ENCODE measurements at places on chromosomes 5 and 9.
A peak's percentile ranks its signal among the peaks of the same experiment; 100 is the strongest.

DNA sequence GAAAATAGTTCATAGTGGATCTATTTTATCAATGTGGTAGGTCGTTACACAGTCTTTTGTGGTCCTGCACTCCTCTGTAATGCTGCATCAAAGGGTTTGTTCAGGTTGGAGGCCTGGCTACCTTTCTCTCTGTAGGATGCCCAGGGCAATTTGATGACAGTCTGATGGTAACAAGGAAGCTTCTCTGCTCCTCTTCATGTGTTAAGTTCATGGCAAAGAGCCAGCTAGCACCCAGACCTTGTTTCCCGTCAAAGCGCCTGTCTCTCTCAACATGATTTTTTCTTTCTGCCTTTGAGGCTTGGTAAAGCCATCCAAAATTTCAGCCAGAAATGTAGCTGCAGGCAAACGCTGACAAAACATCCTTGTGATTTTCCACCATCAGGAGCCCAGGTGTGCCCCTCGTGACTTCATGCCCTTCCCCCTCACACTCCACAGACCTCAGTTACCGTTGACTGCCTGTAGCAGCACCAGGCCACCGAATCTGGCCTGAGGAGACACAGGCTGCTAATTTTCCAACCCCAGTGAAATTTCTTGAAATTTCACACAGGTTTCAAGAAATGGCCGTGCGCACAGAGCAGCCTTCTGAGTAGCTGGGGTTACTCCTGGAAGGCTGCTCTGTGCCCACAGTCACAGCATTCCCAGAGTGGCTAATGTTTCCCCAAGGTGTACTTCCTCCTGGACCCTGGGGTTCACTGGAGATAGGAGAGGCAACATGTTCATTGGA, 292.7 kb downstream of the CWC27 start:
- no peak for DNase-seq

GRCh38 chr5:80181618-80182211, 74.1 kb downstream of the SERINC5 start:
- DNase-seq: peak; percentile 29

DNA sequence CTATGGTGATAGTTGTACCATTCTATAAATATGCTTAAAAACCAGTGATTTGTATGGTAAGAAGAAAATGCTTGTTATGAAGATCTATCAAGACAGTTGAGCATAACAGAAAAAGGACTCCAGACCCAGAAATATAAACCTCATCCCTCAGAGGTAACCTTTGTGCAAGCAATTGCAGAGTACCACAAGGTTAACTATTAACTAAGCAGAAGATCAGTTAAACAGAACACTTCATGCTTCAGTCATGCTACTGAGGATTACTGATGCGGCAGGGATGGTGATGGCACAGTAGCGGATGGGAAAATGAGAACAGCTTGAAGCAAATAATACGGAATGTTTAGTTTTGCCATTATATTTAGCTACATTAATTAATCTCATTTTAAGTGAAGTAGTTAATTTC, 45.5 kb downstream of the IARS1 start:
- no peak for DNase-seq

- DNase-seq: no peak
Observed at GRCh38 chr5:104702212-104702611, 1139.6 kb upstream of the NUDT12 start.

DNA sequence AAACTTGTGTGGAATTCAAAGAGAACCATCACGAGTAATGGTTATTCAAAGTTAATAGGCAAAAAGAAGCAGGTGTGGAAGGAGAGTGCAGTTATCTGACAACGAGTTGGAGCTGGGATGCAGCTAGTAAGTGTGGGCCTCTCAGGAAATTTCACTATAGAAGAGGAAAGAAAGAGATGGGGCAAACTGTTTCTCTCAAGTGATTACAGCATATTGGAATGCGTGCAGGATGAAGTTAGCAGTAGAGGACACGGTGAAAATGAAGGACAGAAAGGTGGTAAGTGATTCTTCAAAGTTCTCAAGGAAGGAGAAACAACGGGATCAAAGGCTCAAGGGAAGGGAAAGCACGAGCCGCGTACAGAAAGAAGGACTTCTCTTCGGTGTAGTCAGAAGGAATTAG, 84.0 kb downstream of the ADAMTS12 start:
- no peak for DNase-seq

DNA sequence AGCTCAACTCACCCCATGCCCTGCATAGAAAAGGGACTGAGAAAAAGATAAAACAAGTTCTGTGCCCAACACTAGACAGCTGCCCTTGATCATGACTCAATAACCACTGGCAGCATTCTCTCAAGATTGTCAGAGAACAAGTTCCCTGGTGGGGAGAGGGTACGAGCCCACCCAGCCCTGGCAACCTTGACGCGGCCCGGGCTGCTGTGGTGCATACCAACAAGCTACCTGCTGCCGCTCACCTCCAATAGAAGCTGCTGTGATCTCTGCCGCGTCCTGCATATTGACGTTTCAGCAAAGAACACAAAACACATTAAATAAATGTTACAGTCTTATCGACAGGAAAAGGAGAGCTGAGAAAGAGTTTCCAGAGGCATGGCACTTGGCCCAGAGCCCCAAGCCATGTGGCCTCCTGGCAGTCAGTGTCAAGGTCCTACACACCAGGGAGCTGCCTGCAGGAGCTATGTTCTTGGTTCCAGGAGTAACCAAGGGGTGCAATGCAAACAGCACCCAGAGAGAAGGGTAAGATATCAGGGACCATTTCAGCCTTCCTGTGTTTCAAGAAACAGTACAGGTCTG, 28.3 kb downstream of the WHRN start:
- no peak for DNase-seq

GRCh38 chr5:73818357-73818756, 192.4 kb downstream of the ARHGEF28 start:
- no peak for DNase-seq

DNA sequence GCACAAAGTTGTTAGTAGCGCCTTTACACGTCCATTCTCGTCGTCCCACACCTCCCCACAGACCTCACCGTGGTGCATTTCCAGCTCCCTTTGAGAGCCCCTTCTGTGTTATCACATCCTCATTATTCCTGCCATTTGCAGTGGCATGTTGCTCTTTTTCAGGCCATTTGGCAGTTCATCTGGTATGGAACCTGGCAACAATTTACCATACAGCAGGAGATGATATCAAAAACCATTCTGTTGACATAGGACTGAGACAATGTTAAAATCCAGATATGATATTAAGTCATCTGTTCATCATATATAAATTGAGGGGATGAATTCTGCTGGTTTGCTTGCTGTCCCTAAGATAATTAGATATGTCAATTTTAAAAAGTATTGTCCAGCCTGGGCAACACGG, 83.0 kb downstream of the TMEM174 start:
- DNase-seq: no peak

DNA sequence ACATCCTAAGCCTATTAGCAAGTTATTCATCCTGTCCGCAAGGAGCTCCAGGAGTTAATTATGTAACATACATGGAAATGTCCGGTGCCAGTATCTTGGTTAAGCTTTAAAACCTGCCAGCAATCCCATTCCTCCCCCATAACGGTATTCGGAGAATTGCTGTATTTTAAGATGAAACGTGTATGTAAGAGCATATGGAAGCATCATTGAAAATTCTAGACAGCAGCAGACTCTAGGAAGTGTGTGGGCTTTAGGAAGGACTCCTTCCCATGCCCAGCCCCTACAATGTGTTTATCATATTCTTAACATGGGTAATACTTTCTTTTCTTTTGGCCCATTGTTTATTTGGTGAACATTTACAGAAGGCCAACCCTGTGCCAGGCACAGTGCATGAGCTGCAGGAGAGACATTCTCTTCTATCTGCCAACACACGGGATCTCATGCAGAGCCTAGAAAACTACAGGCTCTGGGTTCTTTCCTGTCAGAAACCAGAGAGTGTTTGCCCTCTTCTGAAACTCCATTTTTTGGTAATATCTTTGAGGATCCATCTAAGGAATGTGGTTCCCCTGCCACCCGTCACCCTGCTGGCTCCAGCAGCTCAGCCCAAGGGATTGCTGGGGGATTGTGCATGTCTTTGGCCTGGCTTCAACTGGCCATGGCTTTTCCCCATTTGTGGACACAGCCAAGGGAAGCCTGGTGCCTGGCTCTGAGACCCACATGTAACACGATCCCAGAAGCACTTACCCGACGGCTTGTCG, 15.1 kb downstream of the ANGPTL2 start:
- DNase-seq: no peak

DNA sequence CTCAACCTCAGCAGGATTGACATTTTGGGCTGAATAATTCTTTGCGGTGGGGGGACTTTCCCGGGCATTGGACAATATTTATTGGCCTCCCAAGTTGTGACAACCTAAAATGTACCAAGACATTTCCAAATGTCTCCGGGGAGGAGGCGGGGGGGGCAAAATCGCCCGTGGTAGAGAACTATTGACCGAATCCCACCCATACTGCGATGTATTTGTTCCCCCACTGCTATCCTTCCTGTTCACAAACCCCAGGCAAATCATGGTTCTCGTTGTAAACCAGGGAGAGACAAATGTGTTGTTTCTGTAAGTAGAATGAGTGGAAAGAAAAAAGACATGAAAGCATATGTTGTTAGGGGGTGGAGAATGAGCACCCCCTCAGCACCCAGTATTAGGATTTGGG, 141.9 kb downstream of the PSAT1 start:
- no peak for DNase-seq

DNA sequence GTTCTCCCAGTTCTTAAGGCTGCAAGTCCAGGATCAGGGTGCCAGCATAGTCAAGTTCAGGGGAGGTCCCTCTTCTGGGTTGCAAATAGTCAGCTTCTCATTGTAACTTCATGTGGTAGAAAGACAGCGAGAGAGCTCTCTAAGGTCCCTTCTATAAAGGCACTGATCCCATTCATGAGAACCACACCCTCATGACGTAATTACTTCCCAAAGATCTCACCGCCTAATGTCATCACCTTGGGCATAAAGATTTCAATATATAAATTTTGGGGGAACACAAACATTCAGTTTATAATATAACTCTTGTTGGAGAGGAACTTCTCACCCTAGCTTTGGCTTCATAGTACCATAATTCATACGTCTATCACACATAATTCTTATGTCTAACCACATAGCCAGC, 203.9 kb upstream of the VLDLR start:
- no peak for DNase-seq

DNA sequence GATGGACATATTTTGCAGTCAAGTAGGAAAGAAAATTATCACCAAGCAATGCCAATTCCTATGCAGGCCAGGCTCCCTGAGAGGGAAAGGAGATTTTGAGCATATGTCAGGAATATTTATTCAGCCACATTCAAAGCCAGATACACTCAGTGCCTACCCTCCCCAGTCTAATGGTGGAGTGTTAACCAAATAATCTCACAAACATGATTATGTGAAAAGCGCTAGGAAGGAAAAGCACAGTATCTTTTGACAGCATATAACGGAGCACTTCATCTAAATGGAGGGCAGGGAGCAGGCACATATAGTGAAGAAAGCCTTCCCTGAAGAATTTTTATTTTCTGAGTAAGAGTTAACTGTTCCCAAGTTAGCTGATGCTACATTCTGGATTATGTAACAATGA, 80.3 kb upstream of the SLC30A5 start:
- DNase-seq: no peak

- DNase-seq: no peak
Observed at GRCh38 chr9:14618836-14619420, 74.3 kb downstream of the ZDHHC21 start.

GRCh38 chr5:53871050-53871449, 310.6 kb downstream of the NDUFS4 start:
- DNase-seq: no peak

DNA sequence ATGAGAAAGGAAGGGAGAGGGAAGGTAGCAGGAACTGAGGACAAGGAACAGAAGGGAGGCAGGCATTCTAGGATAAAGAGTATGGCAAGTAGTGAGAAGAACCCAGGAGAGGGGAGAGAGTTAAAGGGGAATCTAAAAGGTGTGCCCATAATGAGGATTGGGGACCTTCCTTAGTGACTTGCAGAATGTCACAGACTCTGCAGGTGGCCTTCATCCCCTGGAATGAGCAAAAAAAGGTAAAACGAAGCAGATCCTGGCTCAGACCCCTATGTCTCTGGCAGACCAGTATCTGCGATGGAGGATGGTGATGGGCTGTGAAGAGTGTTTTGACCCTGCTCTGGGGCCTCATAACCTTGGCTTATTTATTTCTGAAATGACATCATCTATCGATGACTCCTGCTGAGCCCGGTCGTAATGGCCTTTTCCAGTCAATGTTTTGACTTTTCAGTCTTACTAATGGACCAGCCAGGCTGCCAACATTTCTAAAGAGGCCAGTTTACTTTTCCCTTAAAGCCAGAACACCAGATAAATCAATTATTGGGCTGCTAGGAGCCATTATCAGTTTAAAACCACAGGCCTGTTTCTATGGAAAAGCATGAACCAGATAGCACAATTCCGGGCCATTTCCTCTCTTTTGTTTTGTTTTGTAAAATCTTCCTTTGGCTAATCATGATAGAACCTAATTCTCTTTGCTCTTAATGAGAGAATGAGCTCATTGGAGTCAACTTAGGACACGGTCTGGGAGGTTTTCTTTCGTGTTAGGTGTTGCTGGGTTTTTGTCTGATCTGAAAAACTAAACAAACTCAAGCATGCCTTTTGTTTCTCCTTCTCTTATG, 3.1 kb downstream of the TMOD1 start:
- no peak for DNase-seq

DNA sequence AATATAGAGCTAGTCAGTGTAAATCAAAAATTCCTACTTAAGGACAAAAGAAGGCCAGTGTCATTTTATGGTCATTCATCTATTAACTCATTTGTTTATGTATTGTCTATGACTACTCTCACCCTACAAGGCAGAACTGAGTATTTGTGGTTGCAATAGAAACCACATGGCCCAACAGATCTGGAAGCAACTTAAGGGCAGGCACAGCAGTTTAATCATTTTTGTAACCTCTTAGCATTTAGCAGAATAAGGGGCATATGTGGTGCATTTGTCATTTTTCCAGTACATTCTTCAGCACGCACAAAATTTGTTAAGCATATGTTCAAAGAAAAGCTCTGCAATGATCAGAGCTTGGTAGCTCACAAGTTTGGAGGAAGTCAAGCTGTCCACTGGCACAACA, 1.1 kb downstream of the FKBP15 start:
- DNase-seq: no peak

GRCh38 chr5:139671096-139671841, 23.1 kb downstream of the CXXC5 start:
- no peak for DNase-seq

- DNase-seq: no peak
Observed at GRCh38 chr5:2522372-2522771, 229.1 kb downstream of the IRX2 start.

GRCh38 chr9:90274725-90275124, 367.9 kb downstream of the DIRAS2 start:
- no peak for DNase-seq

- no peak for DNase-seq
Observed at GRCh38 chr9:108161503-108161902, 671.9 kb upstream of the KLF4 start.

GRCh38 chr9:137357166-137357565, 55.1 kb upstream of the NRARP start:
- no peak for DNase-seq

DNA sequence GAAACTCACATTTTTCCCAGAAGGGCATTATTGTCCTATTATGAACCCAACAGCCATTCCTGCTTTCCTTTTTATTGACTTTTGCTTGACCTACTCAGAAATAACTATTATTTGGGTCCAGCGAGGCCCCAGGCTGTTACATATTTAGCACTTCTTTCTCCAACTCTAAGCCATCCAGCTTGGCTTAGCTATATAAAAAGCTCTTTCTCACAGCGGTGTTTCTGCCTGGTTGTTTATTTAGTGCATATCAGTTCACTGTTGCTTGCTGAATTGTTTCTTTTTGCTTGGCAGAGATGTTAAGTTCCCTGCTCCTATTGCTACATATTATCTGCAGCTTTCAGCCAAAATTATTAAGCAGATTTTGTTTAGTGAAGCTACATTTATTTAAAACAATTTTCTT, 1156.8 kb upstream of the SEMA6A start:
- DNase-seq: no peak

GRCh38 chr9:70656281-70656680, 241.8 kb upstream of the KLF9 start:
- DNase-seq: no peak

Measured in activated T-helper 1 cell treated with anti-CD3 and anti-CD28 coated beads, Interleukin-2, amount 50 U/mL, for 16 hours (primary cell).